Substantia nigra (tissue), 51 donors: ENCODE measurements at places on chromosomes 11 and 22.
A peak's percentile ranks its signal among the peaks of the same experiment; 100 is the strongest.

DNA sequence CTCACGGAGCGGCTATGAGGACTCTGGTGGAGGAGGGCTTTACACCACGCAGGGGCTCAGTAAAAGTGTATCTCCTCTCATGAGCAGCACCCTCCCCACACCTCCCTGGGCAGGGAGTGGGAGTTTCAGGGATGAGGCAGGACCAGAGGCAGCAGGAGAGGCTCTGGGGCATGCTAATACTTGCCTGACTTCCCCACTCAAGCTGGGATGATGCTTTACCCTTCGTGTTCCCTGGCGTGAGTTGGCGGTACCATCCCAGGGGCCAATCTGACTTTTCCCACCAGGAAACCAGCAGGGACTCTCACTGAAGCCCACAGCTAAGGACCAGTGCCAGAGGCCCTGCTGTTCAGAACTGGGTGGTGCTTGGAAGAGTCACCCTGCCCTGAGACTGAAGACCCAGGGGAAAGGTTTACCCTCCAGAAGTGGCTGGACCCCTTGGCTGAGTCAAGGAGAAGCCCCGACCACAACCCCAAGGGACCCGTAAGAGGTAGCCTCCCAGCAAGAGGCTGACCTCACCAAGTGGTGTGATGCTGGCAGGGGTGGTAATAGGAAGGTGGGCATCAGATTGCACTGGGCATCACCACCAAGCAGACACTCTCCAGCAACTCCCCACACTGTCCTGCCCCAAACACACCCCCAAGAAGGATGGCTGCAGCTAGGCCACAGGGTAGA is 65.6 kb downstream of the THAP12 start:
- no peak for DNase-seq

DNA sequence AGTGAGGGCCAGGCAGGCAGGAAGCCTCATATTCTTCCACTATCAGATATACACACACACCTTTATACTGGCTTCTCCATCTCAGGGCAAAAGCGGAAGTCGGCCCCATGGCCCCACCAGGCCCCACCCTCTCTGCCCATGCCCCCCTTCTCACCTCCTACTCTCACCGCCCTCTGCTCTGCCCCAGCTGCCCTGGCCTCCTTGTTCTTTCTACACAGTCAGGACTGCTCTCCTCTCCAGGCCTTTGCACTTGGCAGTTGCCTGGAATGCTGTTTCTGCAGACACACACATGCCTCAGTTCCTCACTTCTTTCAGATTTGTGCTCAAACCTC is 25.3 kb downstream of the OTOG start:
- DNase-seq, result no peak

- DNase-seq, result no peak
Observed at GRCh38 chr22:36999463-36999862, 19.8 kb downstream of the TST start.

- DNase-seq, result no peak
Observed at GRCh38 chr11:95684701-95685100, 104.9 kb downstream of the FAM76B start.

- DNase-seq, result no peak
Observed at GRCh38 chr22:27677905-27678458, 123.6 kb downstream of the MN1 start.

GRCh38 chr11:128718064-128718463 is 24.2 kb downstream of the FLI1 start:
- no peak for DNase-seq

- DNase-seq, result no peak
Observed at GRCh38 chr11:15555161-15555560, 440.4 kb downstream of the INSC start.

- no peak for DNase-seq
Observed at GRCh38 chr11:13271060-13271693, 6.4 kb upstream of the BMAL1 start.

- no peak for DNase-seq
Observed at GRCh38 chr11:73493956-73494598, 103.8 kb downstream of the FAM168A start.

- DNase-seq, result peak; percentile 65
Observed at GRCh38 chr11:119729951-119730613, 1.1 kb upstream of the NECTIN1 start.

DNA sequence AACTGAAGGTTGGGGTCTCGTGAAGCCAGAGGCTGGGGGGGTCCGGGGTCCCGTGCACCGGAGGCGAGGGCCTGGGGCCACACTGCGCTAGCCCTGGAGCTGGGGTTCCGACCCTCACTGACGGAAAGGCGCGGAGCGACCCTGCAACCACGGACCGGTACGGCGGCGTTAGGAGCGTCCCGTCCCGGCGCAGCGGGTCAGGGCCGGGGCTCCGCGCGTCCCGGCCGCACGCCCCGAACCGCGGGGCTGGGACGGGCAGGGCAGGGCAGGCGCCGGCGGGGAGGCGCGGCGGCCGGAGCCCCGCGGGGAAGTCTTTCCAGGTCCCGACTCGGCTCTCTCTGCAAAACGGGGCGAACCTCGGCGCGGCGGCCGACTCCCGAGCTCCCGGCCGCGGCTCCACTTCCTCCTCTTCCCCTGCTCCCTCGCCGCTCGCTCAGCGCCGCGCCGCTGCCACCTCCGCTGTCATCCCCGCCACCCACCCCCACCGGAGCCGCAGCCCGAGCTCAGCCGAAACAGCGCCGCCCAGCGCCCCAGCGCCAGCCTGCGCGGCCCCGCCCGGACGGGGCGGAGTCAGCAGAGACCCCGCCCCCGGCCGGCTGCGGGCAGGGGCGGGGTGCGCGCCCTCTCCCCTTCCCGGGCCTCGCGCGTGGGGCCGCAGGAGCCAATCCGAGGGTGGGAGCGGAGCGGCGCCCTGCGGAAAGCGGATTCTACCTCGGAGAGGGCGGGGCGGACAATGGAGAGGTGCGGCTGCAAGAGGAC is at the start of gene GDPD5:
Gene GDPD5, minus strand, starts transcription at position 509 of the 759 bp plus-strand sequence. CDS start 48,206 bp downstream, outside the sequence.
- peak; percentile 70 for DNase-seq

GRCh38 chr22:41621911-41622179 is 750 bp downstream of the XRCC6 start:
- no peak for DNase-seq
